ENCODE measurements at places on chromosomes 7 and 10.

- peak; percentile 62 for DNase-seq
Measured at GRCh38 chr10:128268015-128268722, 141.9 kb upstream of the MKI67 start.

DNA sequence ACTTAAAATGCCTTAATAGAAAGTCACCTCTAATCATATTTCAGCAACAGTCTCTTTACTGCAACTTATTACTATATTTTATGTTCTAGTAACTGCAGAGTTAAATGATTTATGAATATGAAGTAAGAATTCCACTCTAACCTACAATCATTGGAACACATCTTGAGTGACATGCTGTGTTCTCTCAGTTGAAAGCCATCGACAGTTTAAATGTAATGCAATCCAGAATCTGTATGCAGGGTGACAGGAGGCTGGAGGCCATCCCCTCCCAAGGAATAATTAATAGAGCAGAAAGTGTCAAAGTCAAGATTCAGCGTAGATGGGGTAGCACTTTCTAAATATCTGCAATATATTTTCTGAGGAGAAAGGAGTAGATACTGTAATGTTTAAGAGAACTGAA is 590.3 kb upstream of the SORCS1 start:
- DNase-seq: no peak

GRCh38 chr7:135147899-135148721 is at the start of gene TMEM140:
Gene TMEM140, plus strand, starts transcription at chr7:135148072. Its CDS starts 16,370 bp downstream, at chr7:135164442.
- DNase-seq: no peak

DNA sequence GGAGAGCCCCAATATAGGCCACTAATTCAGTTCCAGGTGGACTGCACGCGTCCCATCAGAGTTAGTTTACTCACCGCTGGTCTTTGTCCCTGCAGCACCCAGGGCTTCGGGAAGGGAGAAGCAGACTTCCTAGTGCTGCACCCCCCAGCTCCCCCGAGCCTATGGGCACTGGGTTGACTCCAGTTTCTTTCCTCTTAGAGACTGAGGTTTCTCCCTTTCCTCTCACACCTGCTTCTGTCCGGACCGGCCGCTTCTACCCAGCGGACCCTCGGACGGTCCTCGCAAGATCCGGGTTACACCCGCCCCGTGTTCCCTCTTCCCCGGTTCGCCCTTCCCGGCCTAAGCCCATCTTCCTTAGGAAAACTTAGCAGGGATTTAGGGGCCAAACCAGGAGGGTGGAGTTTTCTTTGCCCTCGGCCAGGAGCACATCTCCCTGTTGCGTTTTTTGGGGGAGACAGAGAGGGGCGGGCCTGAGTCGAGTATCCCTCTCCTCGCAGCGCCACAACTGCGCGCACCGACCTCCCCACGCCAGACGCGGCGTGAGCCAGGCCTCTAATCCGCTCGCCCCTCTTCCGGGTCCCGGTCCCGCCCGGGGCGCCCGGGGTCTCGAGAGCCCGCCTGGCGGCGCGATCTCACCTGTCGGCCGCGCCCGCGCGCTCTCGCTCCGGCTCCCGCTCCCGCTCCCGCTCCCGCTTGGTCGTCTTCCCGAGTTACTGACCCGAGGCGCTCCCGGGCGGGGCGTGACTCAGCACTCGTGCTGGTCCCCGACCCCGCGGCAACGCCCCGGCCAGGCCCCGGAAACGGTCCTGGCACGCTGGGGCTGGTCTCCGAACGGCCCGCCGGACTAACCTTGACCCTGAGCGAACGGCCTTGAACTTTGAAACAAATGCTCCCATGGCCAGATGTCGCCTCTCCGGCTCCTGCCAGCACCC is at the start of gene AIFM2:
Gene AIFM2, minus strand, starts transcription at position 728 of the 932 bp plus-strand sequence. CDS start 8,741 bp downstream, outside the sequence.
- peak; percentile 18 for DNase-seq

DNA sequence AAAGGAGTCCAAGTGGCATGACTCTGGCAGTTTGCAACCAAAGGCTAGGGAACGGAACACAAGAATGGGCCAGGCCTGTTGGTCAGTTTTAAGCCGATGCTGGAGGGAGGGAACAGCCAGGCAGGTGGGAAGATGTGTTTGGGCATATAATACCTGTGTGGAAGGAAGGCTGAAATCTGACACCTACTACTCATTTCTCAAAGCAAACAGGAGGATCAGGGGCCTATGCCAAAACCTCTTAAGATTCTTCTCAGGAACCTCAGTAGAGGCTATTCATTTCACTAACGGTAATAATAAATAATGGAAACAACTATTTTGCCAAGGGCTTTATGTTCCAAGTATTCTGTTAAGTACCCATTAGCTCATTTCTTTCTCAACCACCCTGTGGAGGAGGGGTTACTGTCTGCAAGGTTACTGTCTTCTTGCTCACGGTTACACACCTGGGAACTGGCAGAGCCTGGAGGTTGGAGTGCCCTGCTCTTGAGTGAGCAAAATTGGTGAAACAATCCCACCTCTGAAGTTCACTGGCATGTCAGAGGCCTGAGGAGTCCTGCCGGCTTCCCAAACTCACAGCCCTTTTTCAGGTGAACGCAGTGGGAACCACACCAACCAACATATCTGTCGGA is 35.5 kb downstream of the GOT1 start:
- DNase-seq: no peak

DNA sequence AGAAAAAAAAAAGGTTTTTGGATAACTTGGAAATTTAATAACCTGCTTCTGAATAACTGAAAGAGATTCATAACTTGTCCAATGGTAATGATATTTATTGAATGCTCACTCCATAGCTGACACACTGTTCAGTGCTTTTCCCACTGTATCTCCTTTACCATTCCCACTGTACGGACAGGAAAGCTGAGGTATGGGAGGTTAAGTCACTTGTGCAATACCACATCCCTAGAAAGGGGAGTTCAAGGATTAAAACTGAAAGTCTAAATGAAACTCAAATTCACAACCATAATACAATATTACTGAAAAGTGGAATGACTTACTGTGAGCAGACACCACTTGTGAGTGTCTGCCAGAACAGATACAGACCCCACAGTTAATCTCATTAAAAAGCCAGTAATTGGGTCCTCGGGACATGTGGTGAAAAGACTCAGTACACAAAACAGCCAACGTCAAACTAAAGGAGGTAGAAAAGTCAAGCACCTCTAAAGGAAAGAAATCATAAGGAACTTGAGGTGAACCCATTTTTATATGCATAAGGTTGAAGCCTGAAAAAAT is 13.8 kb upstream of the RHOBTB1 start:
- no peak for DNase-seq

GRCh38 chr10:132395704-132396493 is 1.1 kb upstream of the PWWP2B start:
- DNase-seq: peak; percentile 23

All from NT2/D1 (cell line).